ENCODE measurements at places on chromosomes 6 and 20.

DNA sequence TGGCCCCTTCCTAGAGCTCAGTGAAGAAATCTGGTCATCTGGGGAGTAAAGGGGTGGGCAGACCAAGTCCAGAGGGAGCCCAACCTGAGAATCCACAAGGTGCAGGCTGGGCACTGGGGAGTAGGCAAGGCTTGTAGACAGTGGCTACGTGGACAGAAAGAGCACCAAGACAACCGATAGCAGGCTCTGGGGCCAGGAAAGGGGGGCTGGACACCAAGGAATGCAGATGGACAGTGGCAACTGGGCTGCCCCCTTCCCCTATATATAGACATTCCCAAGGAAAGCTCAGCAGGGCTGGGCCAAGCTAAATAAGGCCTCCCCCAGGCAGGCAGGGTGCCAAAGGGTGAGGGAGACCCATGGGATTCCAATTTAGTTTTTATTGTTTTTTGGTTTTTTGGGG lies 1.5 kb upstream of the TNNC2 start:
- no peak for DNase-seq

- DNase-seq, result no peak
Measured at GRCh38 chr6:143063631-143064030, 2.9 kb downstream of the AIG1 start.

DNA sequence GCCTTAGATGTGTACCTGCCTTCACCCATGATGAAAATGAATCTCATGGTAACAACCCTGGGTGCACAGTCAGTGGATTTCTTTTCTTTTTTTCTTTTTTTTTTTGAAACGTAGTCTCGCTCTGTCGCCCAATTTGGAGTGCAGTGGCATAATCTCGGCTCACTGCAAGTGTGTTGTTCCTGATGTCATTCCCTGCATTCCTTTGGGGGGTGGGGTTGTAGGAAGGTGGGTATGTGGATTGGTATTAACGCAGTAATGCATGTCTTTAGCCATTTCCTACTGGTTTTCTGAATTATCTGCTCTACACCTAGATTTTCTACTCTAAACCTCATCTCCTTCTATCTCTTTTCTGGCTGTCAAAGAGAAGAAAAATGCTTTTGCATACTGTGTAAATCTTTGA lies 146.6 kb downstream of the RNF144B start:
- DNase-seq, result no peak

GRCh38 chr6:80938131-80938530 lies 814.4 kb downstream of the TENT5A start:
- peak; percentile 28 for DNase-seq

- no peak for DNase-seq
Measured at GRCh38 chr6:125924169-125924568, 32.4 kb upstream of the HINT3 start.

DNA sequence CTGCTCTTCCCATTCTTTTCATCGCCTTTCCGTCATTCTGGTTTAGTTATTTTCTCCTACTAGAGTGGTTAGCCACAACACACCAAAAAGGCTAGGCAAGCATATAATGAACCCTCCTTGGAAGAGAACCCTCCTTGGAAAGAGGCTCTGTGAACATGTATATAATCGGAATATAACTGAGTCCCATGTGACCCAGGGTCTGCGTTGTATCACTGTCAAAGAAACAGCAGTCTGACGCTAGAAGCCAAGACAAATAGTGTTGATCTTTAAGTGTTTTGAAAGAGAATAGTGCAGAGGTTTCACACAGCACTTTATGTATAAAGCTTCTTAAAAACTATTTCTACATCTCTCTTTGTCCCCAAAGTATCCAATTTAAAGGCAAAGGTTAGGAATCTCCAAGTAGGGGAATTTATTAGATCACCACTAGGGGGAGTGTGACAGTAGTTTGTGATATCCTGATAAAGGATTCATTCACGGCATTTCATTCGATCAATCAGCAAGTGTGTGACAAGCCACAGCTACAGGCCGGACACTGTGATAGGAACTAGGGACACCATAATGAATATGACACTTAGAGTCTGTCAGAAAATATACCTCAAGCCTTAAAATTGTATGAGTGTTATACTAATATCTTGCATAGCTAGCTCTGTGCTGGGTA lies 395.3 kb downstream of the CD109 start:
- DNase-seq, result peak; percentile 49

DNA sequence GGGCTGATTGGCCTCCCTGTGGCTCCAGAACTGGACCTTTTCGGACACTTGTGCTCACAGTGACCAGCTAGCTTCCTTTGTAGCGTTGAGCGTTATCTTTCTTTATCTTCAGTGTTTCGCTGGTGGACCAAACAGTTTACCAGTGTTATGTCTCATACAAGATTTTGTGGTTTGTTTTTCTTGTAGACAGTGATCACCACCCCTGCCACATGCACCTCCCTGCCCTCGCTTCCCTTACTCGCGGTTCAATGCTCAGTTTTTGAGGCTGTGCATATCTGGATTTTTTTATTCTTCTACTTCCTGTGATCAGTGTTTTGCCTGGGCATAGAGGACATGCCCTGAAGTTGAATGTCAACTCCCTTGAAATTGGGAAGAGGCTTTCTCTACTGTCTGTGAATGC lies 16.4 kb downstream of the MYT1 start:
- DNase-seq, result no peak

GRCh38 chr6:63807056-63807455 lies 171.5 kb downstream of the PHF3 start:
- no peak for DNase-seq

DNA sequence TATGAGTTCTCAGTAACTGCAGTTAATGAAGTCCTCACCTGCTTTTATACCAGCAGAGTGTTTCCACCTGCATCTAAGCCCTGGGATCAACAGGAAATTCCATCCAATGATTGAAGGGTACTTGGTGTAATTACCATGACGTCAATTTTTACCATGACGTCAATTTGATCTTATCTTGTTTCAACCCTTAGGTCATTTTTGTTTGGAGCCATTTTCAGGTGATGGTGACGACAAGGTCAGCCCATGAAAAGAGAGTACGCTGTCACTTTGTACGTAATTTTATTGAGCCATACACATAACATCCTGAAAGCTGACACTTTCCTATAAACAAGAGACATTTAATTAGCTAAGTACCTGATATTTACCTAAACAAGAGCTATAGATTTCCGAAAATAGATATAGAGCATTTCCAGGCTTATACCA lies at the start of gene CGA:
TSS of gene CGA (minus strand) at position 20 of the 423 bp plus-strand sequence. CDS start 6,906 bp downstream, outside the sequence.
- DNase-seq, result no peak

DNA sequence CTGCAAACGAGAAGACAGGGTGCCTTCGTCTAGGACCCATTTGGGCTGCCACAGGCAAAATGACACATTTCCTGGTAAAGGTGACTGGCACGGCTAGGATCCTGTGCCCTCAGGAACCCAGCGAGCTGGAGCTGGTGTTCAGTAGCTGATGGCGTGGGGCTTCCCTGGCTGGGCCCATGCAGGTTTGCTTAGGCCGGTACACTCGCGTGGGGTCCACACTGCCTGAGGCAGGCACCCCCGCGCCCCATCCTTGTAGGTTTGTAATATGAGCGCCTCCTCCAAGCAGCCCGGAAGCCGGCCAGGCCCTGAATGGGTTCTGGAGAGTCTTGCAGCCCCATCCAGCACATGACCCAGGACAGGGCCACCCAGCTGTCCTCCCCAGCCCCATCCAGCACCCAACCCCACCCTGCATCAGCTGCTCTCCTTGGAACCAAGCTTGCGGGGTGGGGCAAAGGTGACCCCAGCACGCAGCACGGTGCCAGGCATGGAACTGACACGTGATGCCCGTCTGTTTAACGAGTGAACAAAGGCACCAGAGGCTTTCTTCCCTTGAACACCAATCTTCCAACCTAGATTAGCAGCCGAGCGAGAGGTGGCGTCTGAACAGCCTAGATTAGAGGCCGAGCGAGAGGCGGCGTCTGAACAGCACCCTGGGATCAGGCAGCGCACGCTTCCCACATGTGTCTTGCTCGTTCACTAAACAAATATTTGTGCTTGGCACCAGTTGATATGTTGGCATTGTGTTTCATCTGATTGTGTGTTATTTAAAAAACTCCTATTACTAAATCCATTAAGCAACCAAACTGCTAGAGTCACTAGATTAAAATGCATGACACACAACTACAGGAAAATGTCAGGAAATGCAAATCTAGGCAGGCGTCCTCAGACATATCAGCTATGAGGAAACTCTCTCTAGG lies 112.1 kb downstream of the DLL1 start:
- DNase-seq, result peak; percentile 38

GRCh38 chr6:40330301-40330721 lies 256.9 kb downstream of the LRFN2 start:
- DNase-seq, result no peak

DNA sequence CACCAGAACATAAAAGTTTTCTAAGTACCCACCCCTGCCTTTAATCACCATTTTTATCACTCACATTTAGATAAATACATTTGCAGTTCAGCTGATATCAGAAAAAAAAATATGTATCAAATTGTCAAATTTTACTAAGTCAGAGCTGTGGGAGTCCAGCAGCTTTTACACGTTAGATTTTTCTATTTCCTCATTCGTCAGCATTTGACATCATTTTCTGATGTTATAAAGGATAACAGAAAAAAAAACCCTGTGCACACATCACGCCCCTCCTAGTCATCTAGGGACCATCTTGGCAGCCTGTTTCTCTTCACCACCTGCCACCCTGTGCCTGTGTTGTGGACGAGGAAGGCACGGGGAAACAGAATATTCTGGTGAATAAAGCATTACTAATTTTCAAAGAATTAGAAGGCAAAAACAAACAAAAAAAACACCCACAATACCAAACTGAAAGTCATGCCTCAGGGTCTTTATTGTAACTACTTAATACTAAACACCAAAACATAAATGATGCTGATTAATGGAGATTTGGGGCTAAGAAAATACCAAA lies 12.4 kb downstream of the B4GALT5 start:
- peak; percentile 26 for DNase-seq

GRCh38 chr6:20870493-20870892 lies 336.2 kb downstream of the CDKAL1 start:
- no peak for DNase-seq

- DNase-seq, result peak; percentile 26
Measured at GRCh38 chr6:159692303-159693127, 526 bp downstream of the SOD2 start.

- DNase-seq, result peak; percentile 16
Measured at GRCh38 chr20:57904314-57905105, 194.7 kb upstream of the PMEPA1 start.

DNA sequence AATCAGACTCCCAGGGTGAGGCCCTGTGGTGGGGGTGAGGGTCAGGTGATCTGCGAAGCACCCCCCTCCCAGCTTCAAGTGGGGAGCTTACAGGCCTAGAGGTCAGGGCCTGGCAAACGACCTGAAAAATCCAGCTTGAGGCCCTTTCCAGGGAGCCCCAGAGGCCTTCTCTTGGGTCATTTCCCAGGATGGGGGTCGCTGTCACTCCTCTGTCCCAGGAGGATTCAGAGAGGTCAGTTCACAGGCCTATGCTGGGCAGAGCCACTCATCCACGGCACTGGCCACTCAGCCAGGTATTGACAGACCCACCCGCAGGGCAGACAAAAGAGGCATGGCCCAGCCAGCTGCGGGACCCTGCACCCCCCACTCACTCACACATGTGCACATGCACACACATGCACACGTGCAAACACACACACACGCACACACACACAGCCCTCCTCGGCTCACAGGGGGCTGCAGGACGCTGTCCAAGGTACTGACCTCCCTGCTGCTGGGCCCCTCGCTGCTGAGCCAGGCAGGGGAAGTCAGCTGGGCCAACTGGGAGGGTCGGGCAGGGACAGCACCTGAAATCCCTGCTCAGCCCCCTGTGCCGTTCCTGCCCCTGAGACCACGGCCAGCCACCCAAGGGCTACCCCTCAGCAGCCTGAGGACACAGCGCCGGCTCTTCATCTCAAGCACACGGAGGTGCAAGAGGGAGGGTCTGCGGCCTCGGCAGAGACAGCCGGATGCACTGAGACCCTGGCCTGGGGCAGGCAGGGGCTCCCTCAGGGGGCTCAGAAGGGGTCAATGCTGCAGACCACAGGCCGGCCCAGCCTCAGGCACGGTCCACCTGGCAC lies 113.8 kb downstream of the TAF4 start:
- peak; percentile 44 for DNase-seq

DNA sequence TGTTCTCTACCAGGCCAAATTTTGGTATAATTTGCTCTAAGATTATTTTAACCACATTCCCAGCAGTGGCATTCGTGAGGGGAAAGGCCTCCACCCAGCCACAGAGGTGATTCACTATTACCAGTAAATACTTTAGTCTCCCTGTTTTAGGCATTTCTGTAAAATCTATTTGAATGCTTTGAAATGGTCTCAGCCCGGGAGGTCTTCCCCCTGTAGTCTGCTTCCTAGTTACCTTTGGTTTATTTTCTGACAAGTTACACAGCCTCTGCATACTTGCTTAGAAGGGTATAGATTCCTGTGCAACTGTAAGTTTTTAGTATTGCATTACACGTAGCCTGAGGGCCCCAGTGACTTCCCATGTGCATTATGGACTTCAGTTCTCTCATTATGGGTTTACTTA lies 248.7 kb downstream of the C6orf118 start:
- DNase-seq, result peak; percentile 10

DNA sequence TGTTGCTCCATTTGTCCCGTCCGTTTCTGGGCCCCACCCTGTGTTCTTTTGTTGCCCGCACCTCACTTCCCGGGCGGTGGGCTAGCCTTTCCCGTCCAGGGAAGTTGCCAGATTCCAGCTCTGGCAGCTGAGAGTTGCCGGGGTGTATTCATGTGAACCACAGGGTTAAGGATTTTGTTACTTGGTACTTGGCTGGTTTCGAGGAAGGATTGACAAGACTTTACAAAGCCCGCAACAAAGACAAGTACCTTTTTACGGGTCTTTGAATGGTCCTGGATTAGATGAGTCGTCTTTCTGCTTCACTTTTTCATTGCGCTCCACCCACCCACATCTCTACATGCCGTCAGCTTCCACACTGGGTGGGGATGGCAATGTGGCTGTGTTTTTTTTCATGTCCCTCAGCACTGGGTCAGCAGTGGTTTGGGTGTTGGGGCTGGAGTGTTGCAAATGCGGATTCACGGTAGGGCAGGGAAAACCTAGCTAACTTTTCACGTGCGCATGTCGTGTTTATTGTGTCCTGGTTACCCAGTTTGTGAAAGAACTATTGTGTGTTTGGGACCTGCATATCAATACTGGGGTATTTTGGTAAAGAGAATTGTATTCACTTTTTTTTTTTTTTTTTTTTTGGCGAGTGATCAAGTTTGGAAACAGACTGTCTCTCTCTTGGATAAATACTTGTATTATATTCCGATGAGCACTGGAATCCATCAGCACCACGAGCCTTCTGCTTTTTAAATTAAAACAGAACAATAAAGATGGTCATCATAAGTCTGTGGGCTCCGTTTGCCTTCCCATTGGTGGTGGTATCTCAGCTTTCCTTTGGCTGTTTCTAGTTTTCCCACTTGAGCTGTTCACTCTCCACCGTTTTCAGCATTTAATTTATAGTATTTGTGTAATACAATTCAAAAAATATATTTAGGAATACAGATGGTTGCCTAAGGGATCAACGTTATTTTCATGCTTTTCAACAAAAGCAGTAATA lies 1.2 kb downstream of the DUSP22 start:
- DNase-seq, result no peak

GRCh38 chr6:147849401-147850330 lies 341.2 kb downstream of the SAMD5 start:
- DNase-seq, result no peak

Measured in fibroblast of skin of abdomen (primary cell).